ENCODE measurements at places on chromosomes 12 and 14.

DNA sequence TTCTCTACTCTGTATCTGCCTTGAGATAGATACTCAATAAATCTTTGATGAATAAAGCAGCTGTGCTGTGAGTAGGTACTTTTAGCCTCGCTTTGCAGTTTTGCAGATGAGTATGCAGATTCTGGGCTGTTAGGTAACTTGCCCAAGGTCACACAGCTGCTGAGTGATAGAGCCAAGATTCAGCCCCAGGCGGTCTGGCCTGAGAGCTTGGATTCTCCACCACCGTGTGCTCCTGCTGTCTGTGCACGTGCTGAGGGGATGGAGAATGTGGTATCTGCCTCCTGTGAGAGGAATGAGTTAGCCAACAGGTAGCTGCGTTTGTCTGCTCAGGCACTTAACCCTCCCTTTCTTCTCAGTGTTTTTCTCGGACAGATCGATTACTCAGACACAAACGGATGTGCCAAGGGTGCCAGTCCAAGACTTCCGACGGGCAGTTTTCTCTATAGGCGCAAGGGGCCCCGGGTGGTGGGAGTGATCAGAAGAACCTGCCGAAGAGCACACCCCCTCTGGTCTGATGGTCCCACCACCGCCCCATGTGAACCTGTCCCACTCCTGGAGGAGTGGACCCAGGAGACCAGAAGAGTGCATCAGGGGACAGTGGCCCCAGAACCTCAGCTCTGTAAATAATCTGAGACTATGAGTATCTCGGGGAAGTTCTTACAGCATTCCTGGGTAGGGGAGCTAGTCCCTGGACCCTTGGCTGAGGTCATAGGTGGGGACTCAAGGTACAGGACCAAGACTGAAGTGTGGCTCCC is 6.6 kb upstream of the CSAD start:
- no peak for DNase-seq

GRCh38 chr12:109721276-109721675 is 7.7 kb downstream of the FAM222A start:
- DNase-seq = no peak

GRCh38 chr14:50231475-50232275 is at the start of gene SOS2:
TSS of gene SOS2 (minus strand) at chr14:50231578. CDS start at chr14:50231283, 295 bp downstream.
- peak; percentile 78 for DNase-seq

DNA sequence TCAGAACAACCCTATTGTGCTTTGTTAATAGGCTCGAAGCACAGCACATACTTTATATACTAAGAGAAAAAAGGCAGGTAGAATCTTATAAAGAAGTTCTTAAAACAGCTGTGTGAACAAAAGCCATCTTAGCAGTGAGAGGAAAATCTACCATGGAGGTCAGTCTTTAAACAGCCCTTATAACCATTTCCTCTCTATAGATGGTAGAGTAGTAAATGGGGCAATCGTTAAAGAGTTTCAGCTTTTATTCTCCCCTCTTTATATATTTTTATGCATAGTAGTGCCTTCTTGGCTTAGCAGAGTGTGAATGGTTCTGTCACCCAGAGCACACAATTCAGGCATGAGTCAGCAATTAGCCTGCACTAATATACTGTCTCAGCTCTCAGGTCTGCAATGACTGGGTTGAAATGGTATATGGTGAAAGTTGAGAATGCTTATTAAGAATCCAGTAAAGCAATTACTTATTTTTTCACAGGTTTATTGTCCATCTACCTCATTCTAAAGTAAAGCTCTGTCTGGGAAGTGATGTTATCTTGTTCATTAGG is 305.0 kb downstream of the NELL2 start:
- no peak for DNase-seq

- no peak for DNase-seq
Observed at GRCh38 chr12:109571773-109572505, 1.4 kb downstream of the MMAB start.

Measured in stimulated activated CD4-positive, alpha-beta T cell treated with anti-CD3 and anti-CD28 coated beads, Interleukin-4, amount 100 ng/mL, for 24 hours (primary cell).